ENCODE measurements at places on chromosomes 4 and X.

- DNase-seq = no peak
These were observed 35.2 kb downstream of the SLC25A5 start for GRCh38 chrX:119503484-119503861.

GRCh38 chr4:15668566-15669435 is 12.8 kb upstream of the FAM200B start:
- DNase-seq = no peak

DNA sequence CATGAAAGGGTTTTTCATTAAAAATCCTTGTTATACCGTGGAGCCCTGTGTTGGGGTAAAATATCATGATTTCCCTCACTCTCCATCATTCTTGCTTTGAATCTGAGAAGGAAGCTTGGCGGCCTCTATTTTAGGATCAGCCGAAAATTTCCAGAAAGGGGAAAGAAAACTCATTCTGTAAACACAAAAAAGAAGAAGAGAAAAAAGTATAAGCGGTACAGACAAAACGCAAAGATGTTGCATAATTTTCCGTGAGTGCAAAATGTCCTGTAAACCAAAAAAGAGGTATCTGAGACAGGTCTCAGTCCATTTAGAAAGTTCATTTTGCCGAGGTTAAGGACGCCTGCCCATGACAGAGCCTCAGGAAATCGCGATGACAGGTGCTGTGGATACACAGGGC is 5.3 kb downstream of the CSF2RA start:
- DNase-seq = peak; percentile 83

- no peak for DNase-seq
These were observed 150.6 kb downstream of the ADAMTS3 start for GRCh38 chr4:72418458-72418857.

DNA sequence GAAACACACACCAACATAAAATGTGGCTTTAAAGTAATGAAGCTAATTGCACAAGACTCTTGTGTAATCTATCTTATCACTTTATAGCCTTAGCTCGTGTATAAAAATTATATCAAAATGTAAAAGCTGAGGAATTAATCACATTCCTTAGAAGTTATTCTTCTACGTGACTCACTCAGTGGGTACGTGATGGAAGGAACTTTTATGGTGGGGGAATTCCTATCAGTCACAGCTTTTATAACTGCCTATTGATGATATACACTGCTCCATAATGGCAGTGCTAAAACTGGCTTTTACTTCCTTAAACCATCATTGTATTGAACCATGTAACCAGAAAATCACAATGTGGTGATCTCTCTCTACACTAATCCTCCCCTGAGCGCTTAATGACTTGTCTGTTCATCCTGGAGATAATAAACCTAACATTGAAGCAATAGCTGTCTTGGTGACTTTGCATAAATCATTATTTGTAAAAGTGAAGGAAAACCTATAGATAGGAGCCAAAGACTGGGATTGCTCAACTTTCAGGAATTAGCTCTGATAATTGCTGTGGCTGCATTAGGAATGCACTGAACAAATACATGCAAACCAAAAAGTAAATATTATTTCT is 276.7 kb downstream of the GBA3 start:
- no peak for DNase-seq

DNA sequence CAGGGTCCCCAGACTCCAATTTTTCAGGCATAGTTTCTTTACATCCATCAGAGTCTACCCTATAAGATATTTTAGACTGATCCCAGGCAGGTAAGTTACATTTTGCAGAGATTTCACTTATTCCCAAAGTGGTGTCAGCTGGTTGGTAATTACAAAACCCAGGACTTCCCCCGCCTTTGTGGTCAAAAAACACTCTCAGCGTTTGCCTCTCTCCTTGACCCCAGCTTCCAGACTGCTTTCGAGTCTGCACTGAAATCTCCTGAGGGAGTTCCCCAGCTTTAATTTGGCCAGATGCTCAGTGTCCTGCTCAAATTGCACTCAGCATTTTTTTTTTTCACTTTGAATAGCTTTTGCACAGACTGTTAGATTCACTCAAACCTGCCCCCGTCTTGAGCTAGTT is 11.2 kb upstream of the AMOT start:
- no peak for DNase-seq

DNA sequence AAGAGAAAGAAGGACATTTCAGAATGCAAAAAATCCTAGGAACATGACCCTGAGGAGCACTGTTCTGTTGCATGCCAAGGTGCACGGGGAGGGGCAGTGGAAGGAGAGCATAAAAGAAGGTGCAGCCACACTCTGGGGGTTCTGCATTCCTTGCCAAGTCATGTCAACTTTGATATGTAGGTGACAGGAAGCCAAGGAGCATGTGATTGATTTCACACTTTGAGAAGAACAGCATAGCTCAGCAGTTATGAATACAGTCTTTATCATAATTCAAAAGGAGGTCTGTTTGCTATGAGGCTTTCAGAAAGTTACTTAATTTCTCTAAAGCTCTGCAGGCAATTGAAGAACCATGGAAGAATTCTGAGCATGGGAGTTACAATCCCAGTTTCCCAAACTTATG is 50.6 kb downstream of the SCFD2 start:
- no peak for DNase-seq

- DNase-seq = no peak
These were observed 316.7 kb upstream of the DIPK2B start for GRCh38 chrX:45517090-45517973.
